ENCODE measurements at places on chromosomes 1 and 21. TPM values are rescaled to one million over a fixed set of nuclear protein-coding genes. Genes with fewer than 3 reads are reported as not detected.

SLAMF9 gene
- not detected for total RNA-seq

DNA sequence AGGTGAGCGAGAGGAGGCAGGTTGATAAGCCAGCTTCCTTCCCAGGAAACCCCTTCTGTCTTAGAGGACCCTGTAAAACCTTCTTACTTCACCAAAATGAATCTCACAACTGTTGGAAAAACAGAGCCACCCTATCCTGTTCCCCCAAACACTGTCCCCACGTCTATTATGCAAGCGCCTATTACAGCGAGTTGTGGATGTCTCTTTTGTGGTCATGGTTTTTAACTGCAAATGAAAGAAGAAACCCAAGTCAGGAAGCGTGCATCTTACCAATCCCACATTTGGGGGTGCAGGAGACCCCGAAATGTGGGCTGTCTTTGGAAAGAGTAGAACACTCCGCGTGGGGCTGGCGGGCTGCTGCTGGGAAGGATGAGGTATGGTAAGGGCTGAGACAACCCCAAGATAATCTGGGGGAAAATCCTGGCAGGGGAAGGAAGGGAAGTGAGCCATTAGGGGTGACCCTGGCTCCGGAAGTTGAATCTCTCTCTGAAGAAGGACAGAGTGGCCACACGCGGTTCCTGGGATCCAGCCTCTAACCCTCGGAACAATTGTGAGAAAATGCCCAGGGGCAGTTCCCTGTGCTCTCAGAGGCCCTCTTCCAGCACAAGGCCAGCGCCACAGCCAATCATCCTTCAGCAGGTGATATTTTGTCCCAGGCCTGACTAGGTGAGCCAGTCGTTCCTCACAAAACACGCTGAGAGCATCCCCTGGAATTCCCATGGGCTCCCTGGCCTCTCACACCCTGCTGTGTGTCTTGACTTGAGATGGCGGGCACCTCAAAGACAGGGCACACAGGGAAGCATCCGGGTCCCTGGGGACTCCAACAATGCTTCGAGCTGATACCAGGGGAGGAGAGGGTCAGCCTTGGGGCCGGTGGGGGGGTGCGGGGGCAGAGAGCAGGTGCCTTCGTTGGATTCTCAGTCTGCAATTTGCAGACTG is 168.5 kb upstream of the IRF2BP2 start:
- no peak for DNase-seq
- H3K4me1 ChIP-seq, result peaks cover 4% of the 10 kb centered on the region
- H3K4me3 ChIP-seq, result no peak overlapping the region
- no peak overlapping the region for H3K27ac ChIP-seq
- no peaks in the 10 kb centered on the region for H3K36me3 ChIP-seq

GRCh38 chr1:208264469-208265121 is 20.4 kb upstream of the PLXNA2 start:
- no peaks in the 10 kb centered on the region for H3K4me1 ChIP-seq
- DNase-seq, result no peak
- H3K27ac ChIP-seq, result no peak overlapping the region
- peaks cover 38% of the 10 kb centered on the region for H3K27me3 ChIP-seq
- H3K4me3 ChIP-seq, result no peak overlapping the region

DNA sequence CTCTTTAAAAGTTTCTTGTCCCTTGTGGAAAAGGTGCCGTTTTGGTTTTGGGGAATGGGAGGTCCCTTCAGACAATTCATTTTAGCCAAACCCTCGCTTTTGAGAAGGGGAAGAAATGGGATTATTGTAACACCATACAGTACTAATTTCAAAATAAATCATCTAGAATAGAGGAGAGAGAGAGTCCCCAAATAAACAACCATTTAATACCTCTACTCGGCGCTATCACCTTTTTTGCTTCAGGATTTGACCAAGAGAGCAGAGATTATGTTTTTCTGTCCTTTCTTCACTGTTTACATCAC is 770 bp upstream of the RC3H1 start:
- H3K27me3 ChIP-seq, result no peaks in the 10 kb centered on the region
- peak overlapping the region; percentile 96 for H3K27ac ChIP-seq
- peak overlapping the region; percentile 97 for H3K4me3 ChIP-seq
- DNase-seq, result no peak
- H3K36me3 ChIP-seq, result peaks cover 17% of the 10 kb centered on the region

- no peak overlapping the region for H3K4me3 ChIP-seq
- no peaks in the 10 kb centered on the region for H3K27me3 ChIP-seq
- peaks cover 71% of the 10 kb centered on the region for H3K36me3 ChIP-seq
These were observed 62.1 kb downstream of the SLC66A1 start for GRCh38 chr1:19374083-19374801.

DNA sequence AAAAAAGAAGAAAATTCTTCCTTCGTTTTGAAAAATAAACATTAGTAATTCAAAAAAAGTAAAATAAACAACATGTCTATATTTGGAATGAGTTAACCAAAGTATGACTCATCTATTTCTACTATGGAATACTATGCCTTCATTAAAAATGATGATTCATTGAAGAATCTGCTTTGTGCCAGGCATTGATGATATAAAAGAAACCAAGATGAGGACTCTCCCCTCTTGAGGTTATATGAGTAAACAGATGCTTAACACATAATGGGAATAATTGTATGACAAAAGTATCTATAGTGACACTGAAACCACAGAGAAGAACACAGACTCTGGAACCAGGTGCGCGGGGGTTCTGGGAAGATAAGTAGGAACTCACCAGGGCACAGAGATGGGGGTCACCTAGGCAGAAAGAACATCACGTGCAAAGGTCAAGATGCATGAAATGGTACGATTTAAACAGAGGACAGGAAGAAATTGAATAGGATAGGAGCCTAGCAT is 18.8 kb downstream of the ELF3 start:
- peaks cover 4% of the 10 kb centered on the region for H3K27me3 ChIP-seq
- H3K4me3 ChIP-seq, result no peak overlapping the region
- no peak overlapping the region for H3K27ac ChIP-seq
- no peak for DNase-seq
- no peaks in the 10 kb centered on the region for H3K36me3 ChIP-seq
- H3K4me1 ChIP-seq, result no peaks in the 10 kb centered on the region

DNA sequence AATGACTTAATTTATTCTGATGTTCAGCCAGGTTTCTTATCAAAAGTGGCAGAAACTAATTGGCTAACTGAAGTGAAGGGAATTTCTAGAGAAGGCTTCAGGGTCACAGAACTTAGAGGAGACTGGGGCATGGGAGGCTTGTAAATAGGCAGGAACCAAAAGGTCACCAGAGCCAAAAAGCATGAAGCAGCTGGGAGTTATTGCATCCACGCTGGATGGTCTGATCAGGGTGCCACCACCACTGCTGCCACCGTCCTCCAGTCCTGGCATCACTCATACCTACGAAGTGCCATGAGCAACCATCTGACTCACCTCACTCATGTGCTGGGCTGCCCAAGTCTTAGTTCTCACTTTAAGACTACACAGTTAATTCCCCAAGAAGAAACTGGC is 82.5 kb upstream of the DPH5 start:
- peaks cover 34% of the 10 kb centered on the region for H3K4me1 ChIP-seq
- no peak for DNase-seq
- H3K27ac ChIP-seq, result no peak overlapping the region
- no peaks in the 10 kb centered on the region for H3K36me3 ChIP-seq
- no peaks in the 10 kb centered on the region for H3K27me3 ChIP-seq
- no peak overlapping the region for H3K4me3 ChIP-seq

Data from activated B cell treated with CpG ODN at 0.5 μM for 24 hours (primary cell).